Activated naive CD8-positive, alpha-beta T cell treated with anti-CD3 and anti-CD28 coated beads, Interleukin-2, amount 10 ng/mL, durations not matched to agents 7 days and 5 days (primary cell): ENCODE measurements at places on chromosomes 3 and 15.
A peak's percentile ranks its signal among the peaks of the same experiment; 100 is the strongest.

GRCh38 chr3:170594528-170594927 is 8.7 kb upstream of the SLC7A14 start:
- DNase-seq: no peak

DNA sequence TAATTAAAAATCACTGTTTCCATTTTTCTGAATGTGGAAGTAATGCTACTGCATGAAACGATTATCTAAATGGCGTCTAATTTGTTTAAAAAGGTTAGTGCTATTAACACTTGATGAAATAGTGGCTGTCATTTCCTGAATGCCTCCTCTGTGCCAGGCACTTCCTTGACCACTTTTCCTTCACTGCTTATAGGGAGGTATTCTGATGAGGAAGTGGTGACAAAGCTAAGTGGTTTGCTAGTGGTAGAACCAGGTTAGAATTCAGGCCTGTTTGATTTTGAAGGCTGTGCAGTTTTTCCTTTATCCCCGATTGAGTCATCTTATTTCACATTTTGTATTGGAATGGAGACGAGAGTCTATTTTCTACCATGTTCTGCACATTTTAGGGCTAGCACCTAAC is 119.0 kb downstream of the USP13 start:
- no peak for DNase-seq

GRCh38 chr15:35871812-35872211 is 325.8 kb upstream of the DPH6 start:
- DNase-seq: no peak

GRCh38 chr15:39783244-39783820 is 691 bp upstream of the FSIP1 start:
- no peak for DNase-seq

GRCh38 chr15:64770626-64771025 is 4.8 kb downstream of the RBPMS2 start:
- DNase-seq: no peak

- no peak for DNase-seq
Observed at GRCh38 chr3:39879581-39879980, 70.2 kb downstream of the MYRIP start.

GRCh38 chr3:52532517-52532837 is 1.2 kb downstream of the NT5DC2 start:
- peak; percentile 37 for DNase-seq

- DNase-seq: no peak
Observed at GRCh38 chr15:62997441-62997840, 45.1 kb upstream of the TPM1 start.

GRCh38 chr15:72783004-72783639 is 436 bp downstream of the ADPGK start:
- no peak for DNase-seq

DNA sequence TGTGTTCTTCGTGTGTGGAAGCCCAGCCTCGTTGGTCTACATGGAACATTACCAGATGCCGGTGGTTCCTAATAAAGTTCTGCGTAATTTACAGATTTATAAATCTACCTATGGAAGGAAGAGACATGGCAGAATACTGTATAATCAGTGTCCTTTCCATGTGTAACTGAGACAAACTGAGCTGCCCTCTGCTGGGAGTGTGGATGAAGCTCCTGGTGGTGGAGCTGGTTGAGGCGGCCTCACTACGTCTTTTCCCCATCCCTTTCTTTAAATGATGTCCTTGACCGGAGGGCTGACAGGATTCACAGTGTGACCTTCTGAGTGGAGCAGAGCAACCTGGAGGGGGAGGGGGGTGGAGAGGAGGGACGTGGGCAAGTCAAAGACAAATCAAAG is 267.0 kb upstream of the CHRM5 start:
- no peak for DNase-seq

DNA sequence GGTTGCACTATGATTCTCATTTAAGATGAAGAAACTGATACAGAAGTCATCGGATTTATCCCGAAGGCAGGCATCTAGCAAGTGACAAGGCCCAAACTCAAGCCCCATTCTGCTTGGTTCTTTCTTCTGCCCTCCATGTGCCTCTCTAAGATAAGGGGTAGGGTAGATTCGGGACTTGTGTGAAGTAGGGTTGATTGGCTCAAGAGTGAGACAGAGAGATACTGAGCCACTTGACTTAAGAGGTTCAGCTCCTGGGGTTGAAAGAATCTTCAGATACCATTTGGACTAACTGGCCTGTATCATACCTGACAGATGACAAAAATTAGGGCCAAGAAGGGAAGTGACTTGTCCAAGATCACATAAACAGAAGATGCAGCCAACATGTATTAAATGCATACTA is 891 bp downstream of the RFT1 start:
- no peak for DNase-seq

GRCh38 chr3:46488735-46489361 is 8.9 kb upstream of the RTP3 start:
- DNase-seq: peak; percentile 91

GRCh38 chr3:71315431-71315830 is 268.1 kb downstream of the FOXP1 start:
- no peak for DNase-seq

DNA sequence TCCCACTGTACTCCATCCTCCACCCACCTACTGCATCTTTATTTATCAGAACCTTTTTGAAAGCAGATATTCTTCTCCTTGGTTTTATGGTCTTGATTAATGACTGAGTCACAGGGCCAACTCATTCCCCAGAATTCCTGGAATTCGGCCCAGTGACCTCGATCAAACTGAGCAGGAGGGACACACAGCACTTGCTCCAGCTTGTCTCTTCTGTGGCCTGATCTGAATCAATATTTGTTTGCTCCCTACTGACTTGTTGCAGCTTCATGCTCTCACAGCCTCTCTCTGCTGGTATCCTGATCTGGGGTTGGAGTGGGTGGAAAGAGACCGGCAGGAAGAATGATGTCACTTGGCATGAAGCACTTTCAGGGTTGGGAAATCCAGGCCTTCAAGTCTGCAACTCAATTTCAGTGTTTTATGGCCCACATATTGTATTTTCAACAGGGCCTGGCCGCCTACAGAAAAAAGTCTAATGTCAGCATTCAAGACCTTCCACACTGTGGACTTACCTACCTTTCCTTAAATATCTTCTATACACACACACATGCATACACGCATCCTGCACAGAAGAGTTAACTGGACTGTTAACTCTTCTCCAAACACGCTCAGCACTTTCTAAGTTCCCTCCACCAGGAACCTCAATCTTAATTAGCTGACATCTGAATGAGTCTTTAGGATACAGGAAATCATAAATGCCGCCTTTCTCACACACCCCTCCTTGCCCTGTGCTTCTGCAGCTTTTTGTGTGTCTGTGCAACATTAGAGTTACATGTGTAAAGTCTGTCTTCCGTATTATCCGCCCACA is 4.6 kb downstream of the ANXA2 start:
- no peak for DNase-seq

DNA sequence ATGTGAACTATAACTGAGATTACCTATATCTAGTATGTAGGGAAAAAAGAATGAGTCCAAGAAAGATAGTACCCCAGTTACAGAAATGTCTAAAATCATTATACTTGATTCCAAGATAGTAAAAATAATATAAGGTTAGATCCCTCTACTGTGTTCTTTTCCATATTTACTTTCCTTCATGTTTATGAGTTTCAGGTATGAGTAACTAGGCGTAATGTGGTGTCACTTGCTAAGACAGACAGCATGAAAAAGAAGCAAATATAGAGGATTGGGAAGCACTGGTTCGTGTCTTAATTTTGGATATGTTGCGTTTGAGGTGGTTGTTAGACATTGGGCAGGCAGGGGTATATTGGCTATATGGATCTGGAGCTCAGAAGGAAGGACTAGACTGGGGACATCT is 168.1 kb upstream of the PFN2 start:
- no peak for DNase-seq

DNA sequence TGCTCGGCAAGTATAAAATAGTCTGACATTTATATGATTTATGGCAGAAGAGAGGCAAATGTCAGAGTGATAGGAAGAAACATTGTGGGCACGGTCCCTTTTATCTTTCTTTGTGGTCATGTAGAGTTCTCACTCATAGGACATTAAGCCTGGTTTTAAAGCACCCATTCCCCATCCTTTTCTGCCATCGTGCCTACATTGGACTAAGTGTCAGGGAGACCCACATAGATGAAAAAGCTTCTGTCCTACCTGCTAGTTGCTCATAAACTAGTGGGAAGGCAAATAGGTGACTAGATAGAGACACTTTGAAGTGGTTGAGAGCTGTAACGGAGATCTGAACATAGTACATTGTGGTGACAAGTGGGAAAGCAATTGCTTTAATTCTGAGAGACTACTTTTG is 155.7 kb downstream of the B3GALNT1 start:
- DNase-seq: no peak

DNA sequence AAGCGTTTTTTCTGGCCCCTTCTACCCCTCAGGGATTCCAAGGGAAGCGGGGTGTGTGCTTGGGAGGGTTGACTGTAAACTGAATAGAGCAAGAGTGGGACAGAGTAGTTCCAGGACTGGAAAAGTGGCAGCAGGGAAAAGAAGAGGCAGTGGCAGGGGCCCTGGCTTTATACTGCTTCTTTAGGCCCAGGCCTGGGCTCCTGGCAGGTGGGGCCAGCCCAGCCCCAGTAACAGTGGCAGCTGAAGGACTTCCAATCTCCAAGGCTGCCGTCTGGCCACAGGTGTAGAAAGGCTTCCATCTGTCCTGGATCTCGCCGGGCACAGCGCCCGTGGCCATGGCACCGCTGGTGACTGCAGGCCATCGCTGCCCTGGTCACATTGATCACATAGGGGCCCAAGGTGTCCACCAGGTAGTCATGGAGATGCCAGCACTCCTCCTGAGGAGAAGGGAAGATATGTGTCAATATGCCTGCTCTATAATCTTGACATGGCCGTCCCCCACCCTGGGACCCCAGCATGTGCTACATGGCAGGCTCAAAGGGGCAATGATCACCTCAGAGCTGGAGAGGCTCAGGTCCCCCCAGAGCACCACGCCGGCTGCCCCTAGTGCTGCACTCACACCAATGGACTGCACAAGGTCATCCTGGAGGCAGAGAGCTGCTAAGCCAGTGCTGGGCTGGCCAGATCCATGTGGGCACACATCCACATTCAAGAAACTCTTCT is 1.0 kb upstream of the IFRD2 start:
- no peak for DNase-seq

- DNase-seq: no peak
Observed at GRCh38 chr3:69671082-69671952, 67.9 kb upstream of the MITF start.

- DNase-seq: no peak
Observed at GRCh38 chr15:93515256-93516051, 426.4 kb upstream of the RGMA start.
